Metanephros (tissue), 2 donors: ENCODE measurements at places on chromosomes 13 and 19. TPM values are rescaled to one million over a fixed set of nuclear protein-coding genes. Genes with fewer than 3 reads are reported as not detected.

Gene GPR18
- total RNA-seq, result not detected

Gene PCSK4
- 9.4 TPM for total RNA-seq

Gene BICRA
- total RNA-seq, result 17.7 TPM

Gene NLRP7
- 0.06 TPM for total RNA-seq

Gene ADGRE3
- 1.3 TPM for total RNA-seq

Gene NCR1
- total RNA-seq, result 0.70 TPM

Gene LYPD3
- 0.70 TPM for total RNA-seq

Gene TIMM13
- 42.6 TPM for total RNA-seq

Gene FGF21
- not detected for total RNA-seq

Gene PRX
- 8.5 TPM for total RNA-seq
